ENCODE measurements at places on chromosomes 16 and 17.

GRCh38 chr17:33990943-33991706 is 264.0 kb upstream of the CCL2 start:
- ATAC-seq, result no peak

- ATAC-seq, result no peak
Observed at GRCh38 chr16:67865318-67865717, 7.5 kb upstream of the EDC4 start.

GRCh38 chr17:34680151-34680550 is 100.8 kb downstream of the TMEM132E start:
- ATAC-seq, result no peak

DNA sequence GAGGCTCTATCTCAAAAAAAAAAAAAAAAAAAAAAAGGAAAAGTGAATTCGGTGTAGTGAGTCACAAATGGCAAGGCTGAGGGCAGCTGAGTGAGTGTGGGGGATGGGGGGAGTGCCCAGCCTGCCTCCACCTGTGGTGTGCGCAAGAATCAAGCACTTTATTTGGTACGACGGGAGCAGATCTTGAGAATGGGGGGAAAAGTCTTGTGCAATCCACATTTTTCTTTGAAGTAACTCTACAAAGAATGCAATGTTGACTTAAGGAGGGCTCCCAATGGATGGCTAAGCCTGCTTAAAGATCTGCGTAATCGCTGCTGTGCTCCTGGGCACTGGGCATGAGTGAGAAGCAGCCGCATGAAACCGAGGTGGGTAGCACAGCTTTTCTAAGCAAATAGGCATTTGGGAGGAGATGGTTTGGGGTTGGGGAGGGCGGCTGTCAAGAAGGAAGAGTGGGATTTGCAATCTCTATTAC is 28.2 kb downstream of the ATP2C2 start:
- ATAC-seq, result no peak
